Activated naive CD8-positive, alpha-beta T cell treated with anti-CD3 and anti-CD28 coated beads for 36 hours (primary cell): ENCODE measurements at places on chromosomes 16 and 17. TPM values are rescaled to one million over a fixed set of nuclear protein-coding genes. Genes with fewer than 3 reads are reported as not detected.

The TBC1D16 gene
- total RNA-seq, result 8.8 TPM

The CCL7 gene
- not detected for total RNA-seq

The ZSCAN10 gene
- not detected for total RNA-seq

The GSDMA gene
- 0.16 TPM for total RNA-seq

The FNDC8 gene
- not detected for total RNA-seq

The CHST4 gene
- total RNA-seq, result not detected
